ENCODE measurements at places on chromosomes 1 and 21.

GRCh38 chr21:45514311-45515021 is 27.8 kb downstream of the SLC19A1 start:
- DNase-seq = no peak

DNA sequence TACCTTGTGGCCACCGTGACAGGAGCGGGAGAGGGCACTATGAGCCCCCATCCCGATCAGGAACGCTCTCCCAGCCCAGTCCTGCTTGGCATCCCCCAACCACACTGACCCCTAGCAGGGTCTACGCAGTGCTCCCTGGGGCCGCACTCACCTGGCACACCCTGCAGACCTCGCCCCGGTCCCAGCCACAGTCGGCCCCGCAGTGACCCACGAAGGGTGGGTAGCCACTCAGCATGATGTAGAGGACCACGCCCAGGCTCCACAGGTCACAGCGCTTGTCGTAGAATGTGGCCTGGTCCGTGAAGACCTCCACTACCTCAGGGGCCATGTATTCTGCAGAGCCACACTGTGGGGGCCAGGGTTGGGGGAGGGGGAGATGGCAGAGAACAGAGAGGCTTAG is 11.1 kb upstream of the KNCN start:
- DNase-seq = no peak

- no peak for DNase-seq
These were observed 40.9 kb downstream of the TNFRSF9 start for GRCh38 chr1:7899741-7900140.

- DNase-seq = no peak
These were observed 1.2 kb downstream of the LRP8 start for GRCh38 chr1:53326598-53327181.

- DNase-seq = no peak
These were observed 12.1 kb downstream of the IL24 start for GRCh38 chr1:206909161-206909882.

- no peak for DNase-seq
These were observed 199.6 kb upstream of the SNX7 start for GRCh38 chr1:98461873-98462385.

- no peak for DNase-seq
These were observed 28.1 kb upstream of the SGIP1 start for GRCh38 chr1:66505671-66506392.

DNA sequence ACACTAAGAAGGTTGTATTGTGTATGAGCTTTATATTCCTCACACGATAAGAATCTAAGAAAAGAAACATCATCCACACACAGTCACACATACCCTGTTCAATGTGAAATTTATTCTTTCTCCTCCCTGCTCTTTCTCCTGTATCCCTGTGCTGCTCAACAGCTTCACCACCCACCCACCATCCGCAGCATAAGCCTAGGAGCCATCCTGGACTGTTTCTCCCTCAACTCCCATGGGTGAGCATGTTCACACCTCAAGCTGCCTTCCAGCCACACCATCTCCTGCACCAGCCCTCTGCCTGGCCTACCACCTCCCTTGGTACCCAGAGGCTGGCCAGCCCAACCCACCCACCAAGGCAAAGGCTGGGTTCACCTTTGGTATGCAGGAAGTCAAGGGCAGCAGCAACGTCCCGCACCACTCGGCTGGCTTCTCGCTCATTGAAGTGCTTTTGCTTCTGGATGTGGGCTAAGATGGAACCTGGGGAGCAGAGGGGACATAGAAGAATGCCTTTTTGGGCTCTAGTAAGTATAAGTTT is 20.3 kb upstream of the KNCN start:
- DNase-seq = no peak

DNA sequence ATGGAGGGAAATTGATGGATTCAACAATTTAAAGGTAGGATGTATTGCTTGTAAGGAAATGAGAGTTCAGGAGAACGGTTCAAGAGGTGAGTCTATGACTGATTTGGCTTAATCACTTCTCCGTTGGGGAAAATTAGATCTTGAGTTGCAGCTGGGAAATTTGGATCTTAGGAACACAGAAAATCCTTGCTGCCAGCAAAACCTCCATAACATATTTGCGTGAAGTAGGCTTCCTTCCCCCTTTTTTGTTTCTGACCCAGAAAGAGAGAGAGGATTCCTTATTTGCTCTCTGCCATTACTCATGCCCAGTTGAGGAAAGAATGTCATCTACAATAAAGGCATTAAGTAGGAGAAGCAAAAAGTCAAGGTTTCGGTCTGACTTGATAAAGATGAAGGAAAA is 73.5 kb upstream of the PDC start:
- DNase-seq = no peak

GRCh38 chr1:7646981-7647901 is 123.9 kb upstream of the VAMP3 start:
- no peak for DNase-seq

DNA sequence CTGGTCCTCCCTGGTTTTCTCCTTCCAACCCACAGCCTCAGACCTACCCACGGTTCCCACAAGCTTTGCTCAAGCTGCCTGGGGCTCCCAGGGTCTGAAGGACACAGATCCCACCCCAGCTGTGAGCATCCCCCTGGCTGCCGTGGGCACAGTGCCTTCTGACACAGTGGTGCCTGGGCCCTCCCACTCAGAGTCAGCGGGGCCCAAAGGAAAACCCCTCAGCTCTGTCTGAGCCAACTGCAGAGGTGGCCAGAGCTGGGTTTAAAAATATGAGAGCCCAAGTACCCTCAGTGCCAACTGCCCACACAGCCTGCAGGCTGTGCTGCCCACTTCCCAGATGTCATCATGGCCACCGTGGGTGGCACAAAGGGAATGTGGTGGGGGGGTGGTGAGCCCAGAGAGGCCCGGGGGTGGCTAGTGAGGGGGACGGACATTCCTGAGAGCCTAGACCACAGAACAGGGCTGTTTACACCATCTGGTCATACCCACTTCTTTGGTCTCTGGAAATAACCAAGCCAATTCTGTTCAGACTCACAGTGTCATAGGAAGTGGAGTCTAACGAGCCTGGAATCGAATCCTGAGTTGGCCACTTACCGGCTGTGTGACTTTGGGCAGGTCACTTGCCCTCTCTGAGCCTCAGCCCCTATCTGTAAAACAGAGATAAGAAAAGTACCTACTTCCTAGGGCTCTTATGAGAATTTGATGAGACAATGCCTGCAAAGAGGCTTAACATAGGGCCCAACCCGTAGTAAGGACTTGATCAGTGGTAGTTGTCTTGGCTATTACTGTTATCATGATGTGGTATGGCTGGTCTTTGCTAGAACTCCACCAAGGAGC is 85.5 kb downstream of the CAMK2N1 start:
- no peak for DNase-seq

- DNase-seq = no peak
These were observed 137.2 kb downstream of the DHRS3 start for GRCh38 chr1:12480748-12481362.
